EH (cell line): ENCODE measurements at places on chromosomes 5 and 9.

- no peak for DNase-seq
These were observed 130.1 kb downstream of the MRPL36 start for GRCh38 chr5:1669276-1670155.

GRCh38 chr9:119477197-119477596 lies 108.0 kb upstream of the BRINP1 start:
- DNase-seq = no peak

GRCh38 chr9:117409321-117409720 lies 5.5 kb downstream of the ASTN2 start:
- no peak for DNase-seq

- DNase-seq = peak; percentile 78
These were observed 406.6 kb upstream of the TNC start for GRCh38 chr9:115524453-115525059.

- DNase-seq = peak; percentile 55
These were observed 617.4 kb downstream of the SLCO4C1 start for GRCh38 chr5:101678481-101679193.

- DNase-seq = peak; percentile 33
These were observed 72.3 kb downstream of the XRCC4 start for GRCh38 chr5:83149671-83150070.

GRCh38 chr9:87167582-87167981 lies 220.3 kb upstream of the GAS1 start:
- DNase-seq = peak; percentile 25

- DNase-seq = peak; percentile 19
These were observed 120.2 kb upstream of the SAP30L start for GRCh38 chr5:154325566-154325965.

- peak; percentile 96 for DNase-seq
These were observed at the start of gene PDGFRB for GRCh38 chr5:150155258-150156026. Gene PDGFRB (minus strand): TSS chr5:150155845. CDS start chr5:150137047, 18,798 bp downstream.

- no peak for DNase-seq
These were observed 6.0 kb downstream of the LHX6 start for GRCh38 chr9:122222791-122223190.

GRCh38 chr5:77867914-77868313 lies 91.8 kb upstream of the TBCA start:
- no peak for DNase-seq

- DNase-seq = peak; percentile 75
These were observed 140.3 kb downstream of the TSSK1B start for GRCh38 chr5:113294311-113295110.

DNA sequence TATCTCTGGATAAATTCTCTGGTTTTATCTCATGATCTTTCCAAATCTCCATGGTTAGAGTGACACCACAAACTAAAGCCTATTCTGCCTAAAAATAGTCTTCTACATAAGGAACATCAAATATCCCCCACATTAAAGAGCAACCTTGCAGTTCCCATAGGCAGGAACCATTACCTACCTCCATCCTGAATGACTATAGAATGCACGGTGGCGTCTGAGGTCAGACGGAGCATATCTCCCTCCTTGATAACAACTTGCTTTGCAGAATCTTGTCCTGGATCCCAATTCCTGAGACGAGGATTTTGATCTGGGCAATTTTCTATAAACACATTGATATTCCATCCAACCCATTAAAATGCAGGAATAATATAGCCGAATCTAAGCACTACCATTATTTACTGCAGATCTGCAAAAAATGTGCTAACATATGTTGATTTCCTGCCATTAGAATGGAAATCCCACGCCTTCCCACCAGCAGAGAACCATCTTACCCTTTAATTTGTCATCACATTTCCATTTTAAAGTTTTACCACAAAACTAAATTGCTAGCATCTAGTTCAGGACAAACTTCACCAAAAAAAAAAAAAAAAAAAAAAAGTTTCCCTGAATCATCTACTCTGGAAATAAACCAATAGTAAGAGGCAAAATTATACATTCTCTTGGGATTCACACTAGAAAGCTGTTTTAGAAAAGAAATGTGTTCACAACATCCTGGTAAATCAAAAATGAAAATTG lies 22.1 kb downstream of the CEMIP2 start:
- no peak for DNase-seq

DNA sequence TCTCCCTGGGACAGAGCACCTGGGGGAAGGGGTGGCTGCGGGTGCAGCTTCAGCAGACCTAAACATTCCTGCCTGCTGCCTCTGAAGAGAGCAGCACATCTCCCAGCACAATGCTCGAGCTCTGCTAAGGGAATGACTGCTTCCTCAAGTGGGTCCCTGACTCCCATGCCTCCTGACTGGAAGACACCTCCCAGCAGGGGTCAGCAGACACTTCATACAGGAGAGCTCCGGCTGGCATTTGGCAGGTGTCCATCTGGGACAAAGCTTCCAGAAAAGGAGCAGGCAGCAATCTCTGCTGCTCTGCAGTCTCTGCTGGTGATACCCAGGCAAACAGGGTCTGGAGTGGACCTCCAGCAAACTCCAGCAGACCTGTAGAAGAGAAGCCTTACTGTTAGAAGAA lies 77.2 kb downstream of the SLCO6A1 start:
- DNase-seq = no peak

- DNase-seq = peak; percentile 96
These were observed at the start of gene ANGPTL2 for GRCh38 chr9:127122176-127123063. Gene ANGPTL2 (minus strand): TSS chr9:127122635. CDS start chr9:127108731, 13,904 bp downstream.

GRCh38 chr9:14247577-14247976 lies 66.4 kb downstream of the NFIB start:
- no peak for DNase-seq

- DNase-seq = no peak
These were observed 49.6 kb downstream of the FAT2 start for GRCh38 chr5:151541571-151541970.

DNA sequence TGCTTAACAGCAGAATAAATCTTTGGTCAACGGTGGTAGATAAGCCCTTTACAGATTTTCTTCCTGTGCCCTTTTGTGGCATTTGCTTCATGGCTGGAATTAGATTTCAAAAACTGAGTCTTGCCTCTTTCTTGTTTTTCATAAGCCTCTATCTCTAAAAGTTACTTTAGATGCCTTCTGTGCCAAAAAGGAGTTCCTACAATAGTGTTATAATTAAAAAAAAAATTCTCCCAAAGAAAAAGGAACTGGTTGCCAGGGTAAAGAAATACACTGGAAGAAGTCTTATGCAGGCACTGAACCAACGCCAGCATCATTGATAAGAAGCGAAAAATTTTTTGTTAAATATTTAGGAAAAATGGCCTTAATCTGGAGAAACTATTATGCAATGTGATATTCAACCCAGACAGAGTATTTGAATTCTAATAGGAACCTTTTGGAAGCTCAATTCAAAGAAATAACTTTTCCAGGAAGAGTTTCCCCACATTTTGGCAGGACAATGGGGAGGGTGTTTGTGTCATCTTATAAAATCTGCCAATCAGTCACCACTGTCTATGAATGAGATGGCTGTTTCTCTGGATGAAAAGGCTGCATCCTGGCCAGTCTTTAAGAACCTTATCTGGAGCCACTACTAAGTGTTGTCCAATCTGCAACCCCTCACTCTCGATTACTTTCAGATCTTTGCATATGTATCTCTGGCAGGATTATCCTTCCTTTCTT lies 608.1 kb downstream of the PDE4D start:
- no peak for DNase-seq

- no peak for DNase-seq
These were observed 39.6 kb upstream of the LCP2 start for GRCh38 chr5:170337045-170337733.

DNA sequence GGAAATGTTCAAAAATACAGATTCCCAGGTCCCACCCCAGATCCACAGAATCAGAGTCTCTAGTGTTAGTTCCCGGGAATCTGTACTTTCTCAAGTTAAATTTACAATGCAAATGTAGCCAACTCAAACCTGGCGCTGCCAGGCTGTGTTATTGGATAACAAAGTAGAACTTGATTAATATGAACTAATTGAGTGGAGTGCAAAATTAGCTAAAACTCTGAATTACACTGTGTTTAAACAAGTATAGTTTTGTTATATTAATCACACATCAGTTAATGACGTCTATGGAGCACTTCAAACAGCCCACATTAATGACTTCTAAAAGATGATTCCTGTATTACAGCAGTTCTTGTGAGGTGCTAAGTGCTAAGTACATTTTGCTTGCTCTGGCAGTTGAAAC lies 32.4 kb upstream of the CYFIP2 start:
- no peak for DNase-seq

- no peak for DNase-seq
These were observed 41.7 kb downstream of the C5orf15 start for GRCh38 chr5:133926489-133927299.

- no peak for DNase-seq
These were observed 22.6 kb upstream of the ANKDD1B start for GRCh38 chr5:75588666-75589065.

DNA sequence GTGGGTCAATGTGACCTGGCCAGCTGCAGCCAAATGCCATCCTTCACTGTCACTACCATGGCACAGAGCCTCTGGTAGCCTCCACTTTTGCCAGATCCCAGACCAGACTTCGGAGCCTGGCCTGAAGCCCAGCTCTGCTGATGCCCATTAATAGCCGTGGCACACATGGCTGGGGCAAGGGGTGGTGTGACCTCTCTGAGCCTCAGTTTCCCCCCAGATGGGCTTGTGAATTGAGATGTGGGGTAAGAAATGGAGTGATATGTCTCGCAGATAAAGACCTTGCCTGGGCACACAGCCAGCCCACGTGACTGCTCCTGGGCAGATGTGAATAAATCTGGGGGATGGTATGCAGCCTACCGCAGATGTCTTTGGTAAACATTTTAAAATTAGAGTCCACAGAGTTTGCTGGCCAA lies 13.9 kb downstream of the SUSD3 start:
- DNase-seq = peak; percentile 52

DNA sequence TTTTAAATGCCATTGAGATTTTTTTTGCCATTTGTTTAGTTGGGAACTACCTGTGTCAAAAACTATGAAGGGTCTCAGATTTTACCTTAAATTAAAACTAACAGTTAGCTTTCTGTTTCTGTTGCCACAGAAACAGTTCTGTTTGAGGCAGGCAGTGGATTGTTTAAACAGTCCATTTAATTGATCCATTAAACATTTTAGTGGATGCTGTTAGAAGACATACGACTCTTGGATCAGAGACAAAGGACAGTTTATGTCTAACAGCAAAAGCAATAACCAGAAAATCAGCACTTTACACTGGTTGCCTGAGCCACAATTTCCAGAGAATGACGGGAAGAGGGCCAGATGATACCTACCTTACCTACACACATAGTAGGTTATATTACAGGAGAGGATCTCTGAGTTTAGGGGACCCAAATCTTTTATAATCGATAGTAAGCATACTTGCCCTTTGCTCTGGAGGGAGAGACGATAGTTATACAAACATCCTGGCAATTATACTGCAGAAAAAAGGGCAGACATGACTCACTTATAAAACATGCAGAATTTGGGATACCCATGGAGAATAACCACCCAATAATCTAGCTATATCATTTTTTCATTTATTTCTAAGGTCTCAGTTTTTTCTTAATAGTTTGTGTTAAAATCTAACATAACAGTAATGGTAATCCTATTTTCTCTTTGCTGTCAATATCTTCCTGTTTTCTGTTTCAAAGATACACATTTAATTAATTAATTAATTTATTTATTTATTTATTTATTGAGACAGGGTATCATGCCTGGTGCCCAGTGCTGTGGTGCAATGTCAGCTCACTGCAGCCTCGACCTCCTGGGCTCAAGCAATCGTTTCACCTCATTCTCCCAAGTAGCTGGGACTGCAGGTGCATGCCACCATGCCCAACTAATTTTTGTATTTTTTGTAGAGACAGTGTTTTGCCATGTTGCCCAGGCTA lies 136.7 kb upstream of the TNFAIP8 start:
- peak; percentile 39 for DNase-seq

DNA sequence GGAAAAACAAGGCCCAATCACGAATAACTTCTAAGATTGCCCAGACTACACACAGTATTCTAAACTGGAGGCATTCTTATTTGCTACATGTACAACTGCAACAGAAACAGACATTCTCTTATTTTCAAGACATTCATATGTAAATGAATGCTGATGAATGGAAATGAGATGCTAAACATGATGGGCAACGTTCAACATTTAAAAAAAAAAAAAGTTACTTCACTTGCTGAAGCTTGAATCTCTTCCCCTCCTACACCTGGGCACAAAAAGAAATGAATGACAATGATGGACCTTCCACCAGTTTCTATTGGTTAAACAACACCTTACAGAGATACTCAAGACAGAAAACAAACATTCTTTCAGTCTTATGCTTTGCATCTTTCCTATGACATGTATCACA lies 160.5 kb downstream of the BNC2 start:
- no peak for DNase-seq

DNA sequence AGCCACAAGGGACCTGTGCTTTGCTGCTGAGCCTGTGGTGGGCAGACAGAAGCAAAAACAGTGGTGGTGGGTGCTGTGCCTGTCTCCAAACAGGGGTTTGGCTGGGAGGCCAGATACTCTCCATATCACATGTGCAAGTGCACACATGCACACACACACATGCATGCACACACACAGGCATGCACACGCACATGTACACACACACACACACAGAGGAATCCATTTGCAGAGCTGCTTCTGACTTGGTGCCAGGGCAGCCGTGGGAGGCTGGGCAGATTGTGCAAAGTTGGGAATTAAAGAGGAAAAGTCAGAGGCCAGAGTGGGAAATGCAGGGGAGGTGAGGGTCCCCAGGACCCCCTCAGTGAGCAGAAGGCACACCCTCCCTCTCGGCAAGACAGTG lies 71.3 kb downstream of the NTNG2 start:
- no peak for DNase-seq

- peak; percentile 92 for DNase-seq
These were observed 9.0 kb downstream of the PRRC2B start for GRCh38 chr9:131402738-131403492.

- no peak for DNase-seq
These were observed 34.4 kb upstream of the RNU6ATAC start for GRCh38 chr9:134198791-134199190.

DNA sequence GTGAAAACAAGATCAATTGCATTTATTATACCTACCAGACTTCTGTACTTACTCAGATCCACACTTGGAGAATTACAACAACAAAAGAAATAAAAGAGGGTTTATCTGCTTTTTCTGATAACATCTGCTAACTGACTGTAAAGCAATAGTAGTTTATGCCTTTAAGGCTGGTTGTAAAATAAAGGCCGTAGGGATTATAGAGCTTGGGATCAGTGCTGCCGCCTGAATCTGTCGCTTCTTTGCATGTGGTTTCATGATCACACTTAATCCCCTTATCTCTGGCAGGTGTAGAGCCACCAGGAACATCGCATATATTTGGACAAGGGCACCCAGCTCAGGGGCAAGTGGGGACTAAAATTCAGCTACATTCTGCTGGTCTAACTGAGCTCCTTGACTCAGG lies 146.7 kb downstream of the CCDC192 start:
- DNase-seq = no peak

DNA sequence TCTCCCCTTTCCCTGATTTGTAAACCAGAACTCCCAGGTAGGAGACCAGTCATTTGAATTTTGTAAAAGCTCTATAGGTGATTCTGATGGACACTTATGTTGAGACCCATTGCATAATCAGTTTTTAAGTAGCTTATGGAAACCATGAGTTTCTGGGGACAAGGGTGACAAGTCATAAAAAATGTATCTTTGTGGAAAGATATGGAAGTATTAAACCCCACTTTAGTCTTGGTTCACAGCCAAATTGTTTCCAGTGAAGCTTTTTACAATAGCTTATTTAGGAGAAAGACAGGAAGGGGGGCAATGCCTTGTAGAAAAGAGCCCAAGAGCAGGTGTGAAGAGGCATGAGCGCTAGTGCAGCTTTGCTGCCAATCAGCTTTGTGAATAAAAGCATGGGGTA lies 453 bp upstream of the CCL28 start:
- DNase-seq = no peak
